ENCODE measurements at places on chromosomes 1 and 21.
A peak's percentile ranks its signal among the peaks of the same experiment; 100 is the strongest.

DNA sequence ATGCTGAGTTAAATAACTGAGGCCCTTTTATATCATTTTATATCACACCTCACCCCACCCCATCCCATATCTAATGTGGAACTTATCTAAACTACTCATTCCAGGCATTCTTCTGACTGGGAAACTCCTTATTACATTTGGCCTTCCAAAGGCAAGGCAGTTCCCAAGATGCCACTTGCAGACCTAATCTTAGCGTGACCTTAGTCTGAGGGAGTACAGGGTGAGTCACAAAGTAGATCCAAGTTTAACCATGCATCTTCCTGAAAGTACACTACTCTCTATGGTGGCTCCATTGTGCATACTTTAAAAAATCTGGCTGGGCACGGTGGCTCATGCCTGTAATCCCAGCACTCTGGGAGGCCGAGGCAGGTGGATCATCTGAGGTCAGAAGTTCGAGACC, 353.6 kb upstream of the C1orf87 start:
- DNase-seq, result no peak

GRCh38 chr1:168913711-168914463, 184.9 kb upstream of the DPT start:
- no peak for DNase-seq

GRCh38 chr1:151512801-151513625, 1.8 kb downstream of the CGN start:
- peak; percentile 75 for DNase-seq

DNA sequence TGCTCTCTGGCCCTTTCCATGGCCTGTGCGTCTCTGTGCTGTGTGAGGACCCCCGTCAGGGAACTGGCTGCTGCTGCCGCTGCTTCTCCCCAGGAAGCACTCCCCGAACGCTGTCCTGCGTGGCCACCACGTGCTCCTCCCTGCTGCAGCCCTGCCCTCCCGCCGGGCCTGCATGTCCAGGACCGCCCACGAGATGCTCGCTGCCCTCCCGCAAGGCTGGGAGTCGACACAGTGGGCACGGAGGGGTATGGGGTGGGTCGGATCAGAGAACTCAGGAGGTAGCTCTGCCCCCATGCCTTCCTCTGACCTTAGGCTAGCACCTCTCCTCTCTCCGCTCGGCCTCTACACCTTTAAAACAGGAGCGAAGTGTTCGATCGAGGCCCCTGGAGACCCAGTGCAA, 171.9 kb upstream of the AJAP1 start:
- no peak for DNase-seq

DNA sequence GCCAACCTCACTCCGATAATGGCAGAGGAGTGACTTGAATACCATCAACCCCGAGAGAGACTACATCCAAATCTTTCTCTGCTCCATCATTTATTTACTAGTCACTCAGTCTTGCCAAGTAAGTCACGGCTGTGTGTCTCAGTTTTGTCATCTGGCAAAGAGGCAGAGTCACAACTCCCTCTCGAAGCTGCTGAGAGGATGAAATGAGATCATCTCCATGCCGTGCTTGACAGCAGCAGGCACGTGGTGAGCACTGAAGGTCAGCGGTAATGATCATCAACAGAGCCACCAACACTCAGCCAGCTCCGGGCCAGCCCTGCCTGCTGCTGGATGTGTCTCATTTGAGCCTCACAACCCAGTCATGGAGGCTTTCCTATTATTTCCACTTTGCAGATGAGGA, 19.9 kb downstream of the ALDH4A1 start:
- no peak for DNase-seq

GRCh38 chr1:87763483-87763882, 434.8 kb downstream of the LMO4 start:
- no peak for DNase-seq

- no peak for DNase-seq
Observed at GRCh38 chr1:217494767-217495166, 136.1 kb downstream of the GPATCH2 start.

DNA sequence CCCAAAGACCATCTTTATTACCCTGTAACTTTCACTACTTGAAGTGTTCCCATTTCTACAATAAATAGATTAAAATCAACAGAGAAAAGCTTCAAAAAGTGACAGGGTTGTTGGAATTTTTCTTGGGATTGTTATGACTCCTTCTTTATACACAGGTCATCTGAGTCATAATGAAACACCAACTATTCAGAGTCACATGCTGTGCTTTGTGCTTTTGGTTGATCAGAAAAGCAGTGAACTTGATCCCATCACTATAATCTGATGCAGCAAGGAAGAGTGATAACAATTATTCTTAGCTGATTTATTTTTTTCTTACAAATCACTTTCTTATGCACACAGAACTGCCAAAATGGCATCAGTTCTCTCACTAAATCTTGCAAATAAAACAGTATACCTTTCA, 422.9 kb downstream of the PTBP2 start:
- no peak for DNase-seq

DNA sequence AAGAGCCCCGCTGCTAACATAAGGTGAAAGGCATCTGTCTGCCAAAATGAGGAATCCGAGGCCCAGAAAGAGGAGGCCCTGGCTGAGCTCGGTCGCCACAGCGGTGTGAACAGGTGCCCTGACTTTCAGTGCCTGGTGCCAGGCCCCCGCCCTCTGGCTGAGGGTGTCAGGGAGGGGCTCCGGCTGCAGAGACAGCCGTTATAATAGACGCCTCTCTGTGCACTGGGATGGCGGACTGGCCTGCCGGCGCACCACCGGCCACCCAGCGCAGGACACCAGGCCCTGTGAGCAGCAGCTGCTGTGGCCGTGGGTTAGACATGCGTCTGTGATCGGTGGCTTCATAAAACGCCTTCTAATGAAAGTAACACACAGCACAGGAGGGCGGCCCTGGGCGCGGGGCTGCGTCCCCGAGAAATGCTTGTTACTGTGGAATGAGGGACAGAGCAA, 51.4 kb upstream of the ACTRT2 start:
- no peak for DNase-seq

- no peak for DNase-seq
Observed at GRCh38 chr1:240008298-240008697, 83.4 kb upstream of the FMN2 start.

GRCh38 chr1:175708787-175709186, 34.6 kb downstream of the TNR start:
- DNase-seq, result no peak

GRCh38 chr1:55249646-55250398, 34.7 kb upstream of the USP24 start:
- DNase-seq, result no peak

GRCh38 chr1:231850786-231851185, 224.2 kb downstream of the DISC1 start:
- DNase-seq, result no peak

DNA sequence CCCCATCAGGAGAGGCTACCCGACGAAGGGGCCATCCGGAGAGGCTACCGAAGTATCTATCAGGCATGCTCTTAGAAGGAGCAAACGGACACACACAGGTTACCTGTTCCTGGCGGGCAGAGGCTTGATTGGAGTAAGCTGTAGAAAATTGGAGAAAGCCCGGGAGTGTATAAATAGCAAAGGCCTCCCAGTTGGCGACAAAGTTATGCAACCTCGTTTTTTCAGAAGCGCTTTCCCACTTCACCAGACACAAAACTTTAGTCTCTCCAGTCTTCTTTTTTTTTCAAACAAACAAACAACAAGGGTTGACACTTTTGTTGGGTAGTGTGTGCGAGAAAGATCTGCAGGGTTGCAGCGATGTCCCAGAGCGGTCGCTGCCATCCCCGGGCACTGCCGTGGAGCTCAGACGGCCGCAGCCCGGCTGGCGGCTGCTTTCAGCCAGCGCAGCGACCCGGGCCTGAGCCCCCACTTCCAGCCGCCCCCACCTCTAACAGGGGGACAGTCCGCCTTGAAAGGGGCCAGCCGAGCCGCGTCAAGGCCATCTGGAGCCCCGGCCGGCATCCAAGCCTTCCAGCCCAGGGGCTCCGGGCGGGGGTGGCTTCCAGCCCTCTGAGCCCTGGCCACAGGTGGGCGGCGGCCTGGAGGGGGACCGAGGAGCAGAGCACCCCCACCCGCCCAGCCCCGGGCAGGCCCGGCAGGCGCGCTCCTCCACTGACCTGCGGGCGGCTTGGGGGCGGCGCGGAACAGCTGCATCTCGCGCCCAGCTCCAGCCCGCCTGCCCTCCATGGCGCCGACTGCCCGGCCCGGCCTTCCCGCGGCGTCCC, 616 bp downstream of the MCOLN3 start:
- DNase-seq, result peak; percentile 49

- no peak for DNase-seq
Observed at GRCh38 chr1:161956097-161956496, 67.6 kb downstream of the OLFML2B start.

- no peak for DNase-seq
Observed at GRCh38 chr1:78519446-78519845, 28.7 kb downstream of the PTGFR start.

DNA sequence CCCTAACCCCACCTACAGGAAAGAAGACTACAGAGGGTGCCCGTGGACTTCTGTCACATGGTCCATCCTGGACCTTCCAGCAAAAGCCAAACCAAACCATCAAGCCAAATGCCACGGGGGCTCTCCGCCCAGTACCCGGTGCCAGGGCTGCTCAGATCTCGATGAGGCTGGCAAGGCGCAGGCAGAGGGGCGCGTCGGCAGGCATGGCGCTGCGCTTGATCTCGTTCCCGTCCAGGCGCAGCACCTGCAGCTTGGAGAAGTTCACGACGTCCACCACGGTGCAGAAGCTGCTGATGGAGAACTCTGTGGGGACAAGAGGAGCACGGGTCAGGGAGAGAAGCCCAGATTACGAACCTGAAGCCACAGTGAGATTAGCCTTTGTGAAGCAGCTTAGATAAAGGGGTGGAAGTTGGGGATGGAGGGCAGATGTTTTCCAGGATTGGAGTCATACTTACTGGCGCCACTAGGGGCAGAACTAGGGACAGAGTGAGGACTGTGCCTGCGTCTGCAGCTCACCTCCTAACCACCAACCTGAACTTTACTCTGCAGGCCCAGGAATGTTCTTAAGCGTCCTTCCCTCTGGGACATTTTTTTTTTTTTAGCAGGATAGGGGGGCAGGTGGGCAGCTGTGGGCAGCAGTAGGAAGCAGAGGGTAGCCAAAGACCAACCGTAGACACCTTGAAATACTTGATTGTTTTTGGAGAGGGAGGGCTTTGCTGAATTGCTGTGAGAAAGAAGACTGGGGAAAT, 8.6 kb downstream of the FMOD start:
- no peak for DNase-seq

- no peak for DNase-seq
Observed at GRCh38 chr1:92461364-92462097, 25.2 kb downstream of the GFI1 start.

GRCh38 chr1:207288315-207288714, 33.2 kb upstream of the CD55 start:
- no peak for DNase-seq

DNA sequence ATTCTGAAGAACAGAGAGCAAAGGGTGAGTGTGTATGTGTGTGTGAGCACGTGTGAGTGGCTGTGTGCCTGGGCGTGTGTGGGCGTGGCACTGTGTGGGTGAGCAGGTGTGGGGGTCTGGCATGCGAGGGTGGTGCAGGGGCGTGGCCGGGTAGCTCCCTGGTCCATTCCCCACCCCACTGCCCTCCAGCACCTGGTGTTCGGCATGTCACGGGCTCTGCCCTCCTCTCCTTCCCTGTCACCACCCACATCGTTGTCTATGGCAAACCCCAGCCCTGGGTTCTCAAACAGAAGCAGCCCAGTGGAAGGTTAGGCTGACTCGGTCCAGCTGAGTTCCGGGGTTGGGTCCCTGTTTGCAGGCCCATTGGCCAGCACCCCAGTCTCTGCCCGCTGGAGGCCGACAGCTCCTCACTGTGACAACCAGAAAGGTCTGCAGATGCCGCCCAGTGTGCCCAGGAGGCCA, 39.8 kb downstream of the UBE2G2 start:
- peak; percentile 29 for DNase-seq

- DNase-seq, result no peak
Observed at GRCh38 chr1:43388613-43389012, 987 bp downstream of the MED8 start.

- DNase-seq, result no peak
Observed at GRCh38 chr21:38439957-38440356, 58.3 kb downstream of the ERG start.

DNA sequence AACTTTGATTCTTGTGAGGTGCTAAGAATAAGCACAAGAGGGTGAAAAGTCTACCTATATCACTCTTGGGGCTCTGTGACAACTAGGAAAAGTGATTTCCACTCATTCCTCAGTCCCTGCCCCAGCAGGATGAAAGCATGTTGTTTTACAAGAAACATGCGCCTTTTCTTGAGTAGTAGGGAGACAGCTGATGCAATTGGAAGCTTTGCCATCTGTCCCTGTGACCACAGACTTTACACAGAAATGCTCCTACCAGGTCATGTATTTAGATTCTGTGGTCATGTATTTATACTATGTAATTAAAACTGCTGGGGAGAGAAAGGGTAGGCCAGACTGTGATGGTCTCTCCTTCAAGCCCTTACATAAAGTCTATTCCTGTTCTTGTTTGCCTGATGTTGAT, 445.5 kb downstream of the PTPRC start:
- DNase-seq, result no peak

DNA sequence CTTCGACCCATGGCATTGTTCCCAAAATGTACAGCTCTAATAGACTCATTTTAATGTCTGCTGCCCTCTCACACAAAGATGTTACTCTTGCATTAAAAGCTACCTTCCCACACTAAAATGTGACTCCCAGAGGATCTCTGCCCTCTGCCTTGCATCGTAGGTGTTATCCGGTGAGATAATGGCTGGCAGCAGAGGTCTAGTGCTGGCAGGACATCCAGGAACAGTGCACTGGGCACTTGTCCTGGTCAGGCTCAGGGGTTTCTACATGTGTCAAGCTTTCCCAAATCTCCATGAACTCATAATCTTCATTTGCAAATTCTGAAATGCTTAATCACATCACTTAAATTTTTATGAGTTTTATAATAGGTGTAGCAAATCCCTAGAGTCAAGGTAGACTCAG, 310.6 kb downstream of the LRRIQ3 start:
- DNase-seq, result no peak

DNA sequence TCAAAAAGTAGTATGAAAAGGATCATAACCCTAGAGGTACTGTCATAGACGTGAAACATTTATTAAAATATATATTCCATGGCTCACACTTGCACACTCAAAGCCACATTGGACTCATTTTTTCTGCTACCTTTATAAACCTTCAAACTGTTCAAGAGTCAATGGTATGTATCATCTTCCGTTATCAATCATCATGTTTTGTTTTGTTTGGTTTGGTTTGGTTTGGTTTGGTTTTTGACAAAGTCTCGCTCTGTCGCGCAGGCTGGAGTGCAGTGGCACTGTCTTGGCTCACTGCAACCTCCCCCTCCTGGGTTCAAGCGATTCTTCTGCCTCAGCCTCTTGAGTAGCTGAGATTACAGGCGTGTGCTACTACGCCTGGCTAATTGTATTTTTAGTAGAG, 1.8 kb downstream of the IFNAR2 start:
- DNase-seq, result no peak

GRCh38 chr1:29439615-29440014, 203.3 kb downstream of the PTPRU start:
- DNase-seq, result no peak
